Hematopoietic multipotent progenitor cell treated with erythropoietin and hydrocortisone succinate and interleukin-3 and kit ligand, for 17 days (in vitro differentiated cells): ENCODE measurements at places on chromosomes 7 and 10.

- no peak for DNase-seq
Observed at GRCh38 chr7:70068531-70068930, 470.3 kb downstream of the AUTS2 start.

GRCh38 chr10:128846927-128847326, 620.1 kb upstream of the MGMT start:
- no peak for DNase-seq

DNA sequence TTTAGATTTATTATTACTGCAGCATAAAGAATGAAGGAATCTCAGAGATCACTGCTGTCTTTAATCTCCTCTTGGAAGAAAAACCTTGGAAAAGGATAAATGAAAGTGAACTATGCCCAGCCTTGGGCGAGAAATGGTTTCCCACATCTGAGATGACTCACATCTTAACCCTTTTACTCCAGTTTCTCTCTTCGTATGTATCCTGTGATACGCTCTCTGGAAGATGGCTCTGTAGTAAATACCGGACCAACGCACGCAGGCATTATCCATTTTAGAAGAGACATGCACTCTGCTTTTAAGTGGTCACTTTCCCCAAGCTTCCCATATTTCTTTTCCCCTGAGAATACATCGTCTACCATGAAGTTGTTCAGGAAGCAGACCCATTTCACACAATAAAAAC, 207.3 kb upstream of the BMPER start:
- DNase-seq: no peak

DNA sequence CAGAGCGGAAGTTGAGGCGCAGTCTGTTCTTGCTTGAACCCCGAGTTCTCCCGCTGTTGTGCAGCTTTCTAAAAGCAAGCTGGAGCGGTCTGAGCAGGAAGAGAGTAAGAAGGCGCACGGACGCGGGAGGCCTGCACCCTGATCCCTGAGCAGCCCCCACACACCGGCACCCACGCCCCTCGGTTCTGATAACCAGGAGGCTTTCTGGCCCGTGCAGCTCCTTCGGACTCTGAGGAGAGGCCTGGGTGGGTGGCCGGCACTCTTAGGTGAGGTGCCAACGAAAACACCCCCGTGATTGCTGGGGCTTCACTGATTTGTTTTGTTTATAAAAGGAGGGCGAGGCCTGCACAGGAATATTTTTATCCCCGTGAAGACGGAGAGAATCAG, 28.9 kb downstream of the AMZ1 start:
- DNase-seq: no peak

- DNase-seq: no peak
Observed at GRCh38 chr10:128337860-128338378, 211.7 kb upstream of the MKI67 start.

GRCh38 chr7:767580-767940, 40.5 kb upstream of the PRKAR1B start:
- DNase-seq: no peak

- no peak for DNase-seq
Observed at GRCh38 chr10:30284865-30285594, 64.0 kb downstream of the MTPAP start.

DNA sequence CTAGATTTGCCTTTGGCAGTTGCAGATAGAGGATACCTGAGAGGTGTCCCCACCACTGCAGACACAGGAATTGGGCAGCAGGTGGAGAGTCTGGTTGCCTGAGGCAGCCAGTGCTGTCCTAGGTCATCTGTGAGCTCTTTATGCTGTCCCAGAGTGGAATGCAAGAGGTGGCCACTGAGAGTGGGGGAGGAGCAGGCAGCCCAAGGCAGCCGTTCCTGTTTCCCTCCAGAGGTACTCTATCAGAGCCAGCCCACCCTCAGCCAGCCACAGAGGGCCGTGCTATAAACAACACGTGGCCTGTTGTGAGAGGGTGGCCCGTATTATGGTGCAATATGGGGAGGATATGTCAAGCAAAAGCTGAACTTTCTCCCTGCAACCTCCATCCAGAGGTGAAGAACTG, 8.5 kb downstream of the LRRC18 start:
- DNase-seq: no peak

DNA sequence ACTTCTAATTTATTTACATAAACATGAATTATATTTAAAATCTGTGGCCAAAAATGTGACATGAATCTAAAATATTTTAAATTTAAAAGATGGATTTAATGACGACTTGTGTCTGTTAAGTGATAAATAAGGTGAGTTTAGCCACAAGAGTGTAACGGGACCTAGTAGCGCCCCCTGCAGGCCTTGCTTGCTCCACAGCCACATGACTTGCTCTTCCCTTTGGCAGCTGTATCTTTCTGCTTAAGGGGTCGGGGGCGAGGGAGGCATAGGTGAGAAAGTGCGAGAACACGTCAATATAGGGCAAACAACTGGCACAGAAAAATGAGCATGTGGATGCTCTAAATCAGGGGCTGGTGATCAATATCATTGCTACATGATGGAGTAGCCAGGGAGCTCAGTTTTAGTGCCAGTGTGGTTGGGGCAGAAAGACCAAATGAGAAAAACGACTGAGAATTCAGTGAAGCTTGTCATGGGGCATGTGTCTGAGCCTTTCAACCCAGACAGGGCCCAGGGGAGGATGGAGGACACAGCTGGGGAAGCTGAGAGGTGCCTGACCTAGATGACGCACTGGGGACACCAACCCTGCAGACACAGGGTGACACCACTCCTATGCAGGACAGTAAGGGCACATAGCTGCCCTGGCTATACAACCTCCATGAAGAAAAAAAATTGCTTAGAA, 49.8 kb downstream of the PAXIP1 start:
- DNase-seq: peak; percentile 77

GRCh38 chr7:129576138-129576537, 35.4 kb upstream of the NRF1 start:
- DNase-seq: no peak

DNA sequence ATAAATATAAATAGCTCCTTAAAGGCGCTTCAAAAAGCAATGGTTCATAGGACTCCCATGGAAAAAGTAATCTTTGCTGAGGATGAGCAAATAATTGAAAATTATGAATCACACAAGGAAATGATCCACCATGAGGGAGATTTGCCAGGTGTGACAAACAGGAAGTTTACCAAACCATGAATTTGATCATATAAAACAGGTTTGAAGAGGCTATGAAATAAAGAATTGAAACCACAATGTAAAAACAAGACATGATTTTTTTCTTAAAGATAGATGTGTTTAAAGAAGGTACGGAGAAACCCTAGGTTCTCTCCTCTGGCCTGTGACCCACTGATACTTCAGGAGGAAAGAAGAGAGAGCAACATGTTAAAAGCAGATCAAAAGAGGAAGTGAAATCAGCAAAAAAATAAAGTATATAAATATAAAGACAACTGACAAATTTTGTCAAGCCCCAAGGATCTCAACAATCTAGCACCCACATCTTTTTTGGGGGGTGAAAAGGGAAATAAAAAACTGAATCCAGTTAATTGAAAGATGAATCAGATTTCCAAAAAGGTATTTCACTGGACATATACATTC, 111.3 kb upstream of the ASAH2 start:
- DNase-seq: no peak

GRCh38 chr10:77925410-77925794, 1.2 kb downstream of the DLG5 start:
- DNase-seq: no peak

DNA sequence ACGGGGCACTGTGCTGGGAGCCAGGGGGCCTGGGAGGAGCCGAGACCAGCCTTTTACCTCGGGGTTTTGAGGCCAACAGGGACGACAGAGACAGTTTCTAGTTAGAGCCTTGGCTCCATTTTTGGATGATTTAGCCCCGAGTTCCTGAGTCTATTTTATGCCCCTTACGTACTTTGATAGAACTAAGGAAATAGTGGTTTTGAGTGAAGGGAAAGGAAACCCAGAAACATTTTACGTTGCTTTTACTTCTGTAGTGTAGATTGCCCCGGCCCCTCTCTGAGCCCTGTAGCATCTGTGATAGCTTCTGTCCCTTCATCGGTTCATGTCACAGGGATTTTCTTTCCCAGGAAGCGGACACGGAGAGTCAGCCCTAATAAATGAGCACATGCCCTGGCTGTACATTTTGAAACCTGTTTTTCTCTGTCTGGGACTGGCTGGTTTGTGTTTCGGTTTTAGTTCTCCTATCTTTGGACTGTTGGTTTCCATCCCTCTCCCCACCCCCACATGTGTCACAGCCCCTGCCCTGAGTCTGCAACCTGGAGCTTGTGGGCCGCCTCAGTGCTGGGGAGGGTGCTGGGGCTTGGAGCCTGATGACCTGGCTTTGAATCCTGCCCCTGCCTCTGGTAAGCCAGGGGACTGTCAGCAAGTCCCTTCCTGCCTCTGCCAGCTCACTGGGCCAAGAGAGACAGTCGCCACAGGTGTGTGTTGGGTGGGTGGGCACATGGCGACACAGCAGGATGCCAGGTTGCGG, 6.9 kb upstream of the ORAI2 start:
- DNase-seq: no peak

DNA sequence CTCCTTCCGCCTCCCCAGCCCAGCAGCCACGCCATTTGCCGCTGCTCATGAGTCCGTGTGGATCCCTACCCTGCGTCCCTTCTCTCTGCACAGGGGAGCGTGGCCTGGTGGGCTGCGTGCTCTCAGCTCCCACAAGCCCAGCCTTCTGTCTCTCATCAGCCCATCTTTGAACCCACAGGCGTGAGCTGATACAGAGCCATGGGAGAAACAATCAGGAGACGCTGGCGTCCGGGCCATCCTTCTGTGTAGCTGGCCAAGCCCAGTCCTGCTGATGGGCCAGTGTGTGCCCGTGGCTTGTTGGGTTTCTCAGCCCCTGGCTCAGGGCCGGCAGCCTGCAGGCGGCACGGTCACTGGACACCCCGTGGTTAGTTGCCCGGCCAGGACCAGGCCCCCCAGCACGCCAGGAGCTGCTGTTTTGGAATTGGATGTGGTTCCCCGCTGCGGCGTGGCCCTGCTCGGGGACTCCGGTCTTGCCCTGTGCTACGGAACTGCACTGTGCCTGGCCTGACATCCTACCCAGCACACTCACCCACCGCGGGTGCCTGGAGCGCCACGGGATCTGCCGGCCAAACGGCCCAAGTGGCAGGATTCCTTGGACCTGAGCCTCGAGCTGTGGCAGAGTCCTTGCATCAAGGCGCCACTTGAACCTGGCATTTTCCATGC, 88.9 kb downstream of the ELFN1 start:
- DNase-seq: no peak

DNA sequence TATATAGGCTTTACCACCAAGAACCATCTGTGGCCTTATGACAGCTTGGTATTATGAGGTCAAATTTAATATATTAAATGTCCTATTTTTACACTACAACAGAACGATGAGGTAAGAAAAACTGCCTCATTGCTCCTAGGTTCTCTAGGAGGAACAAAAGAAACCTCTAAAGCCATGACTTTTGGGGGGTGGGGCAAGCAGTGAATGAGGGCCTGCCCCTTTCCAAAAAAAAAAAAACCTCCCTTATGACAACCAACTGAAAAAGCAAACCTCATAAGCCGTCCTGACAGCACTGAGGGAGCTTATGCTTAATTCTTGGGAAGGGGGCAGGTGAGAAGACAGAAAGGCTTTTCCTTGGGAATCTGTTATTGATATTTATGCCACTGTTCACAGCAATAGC, 116.6 kb downstream of the KMT2E start:
- no peak for DNase-seq
